Uterus (tissue), 4 donors: ENCODE measurements at places on chromosomes 1 and 21.

DNA sequence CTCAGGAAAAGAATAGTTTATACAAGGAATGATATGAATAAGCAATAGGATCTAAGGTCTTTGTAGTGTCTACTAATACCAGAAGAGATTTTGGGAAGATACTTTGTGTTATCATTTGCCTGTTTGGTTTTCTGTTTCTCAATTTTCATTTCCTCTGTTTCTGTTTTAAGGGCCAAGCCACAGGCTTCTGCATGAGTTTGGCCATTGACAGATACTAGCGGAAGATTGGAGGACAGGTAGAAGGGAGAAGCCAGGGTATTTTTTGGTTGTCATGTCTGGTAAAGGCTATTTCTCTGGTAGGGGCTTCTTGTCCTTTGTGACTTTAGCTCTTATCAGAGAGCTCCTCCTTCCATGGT lies 51.4 kb downstream of the HS2ST1 start:
- H3K36me3 ChIP-seq = no peaks in the 10 kb centered on the region
- no peak for DNase-seq
- no peak overlapping the region for H3K4me3 ChIP-seq
- H3K27me3 ChIP-seq = no peaks in the 10 kb centered on the region

DNA sequence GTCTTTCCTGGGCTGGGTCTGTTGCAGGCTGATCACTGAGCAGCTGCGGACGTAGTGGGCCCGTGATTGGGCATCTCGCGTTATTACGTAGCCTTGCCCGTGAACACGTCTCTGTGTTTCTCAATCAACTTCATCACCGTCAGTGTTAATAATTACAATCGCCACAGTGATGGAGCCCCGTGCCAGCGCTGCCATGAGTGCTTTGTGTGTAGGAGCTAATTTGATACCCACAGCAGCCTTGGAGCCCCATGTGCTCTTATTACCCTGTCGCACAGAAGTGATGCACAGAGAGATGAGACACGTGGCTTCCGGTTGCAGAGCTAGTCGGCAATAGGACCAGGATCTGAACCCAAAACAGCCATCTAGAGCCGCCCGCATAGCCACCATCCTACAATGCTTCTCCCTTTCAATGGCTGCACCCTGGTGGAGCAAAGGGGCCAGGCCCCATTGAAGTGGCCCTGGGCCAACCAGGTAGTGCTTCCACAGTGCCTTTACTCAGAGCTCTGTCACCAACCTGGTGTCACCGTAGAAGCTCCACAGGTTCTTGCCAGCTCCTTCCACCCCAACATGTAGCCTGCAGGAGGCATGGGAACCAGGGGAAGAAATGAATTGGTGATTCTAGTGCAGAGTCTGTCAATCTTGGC lies 398.5 kb upstream of the VAMP3 start:
- no peaks in the 10 kb centered on the region for H3K27me3 ChIP-seq
- no peak overlapping the region for H3K27ac ChIP-seq
- H3K36me3 ChIP-seq = no peaks in the 10 kb centered on the region
- no peak overlapping the region for H3K4me3 ChIP-seq
- no peak for DNase-seq

DNA sequence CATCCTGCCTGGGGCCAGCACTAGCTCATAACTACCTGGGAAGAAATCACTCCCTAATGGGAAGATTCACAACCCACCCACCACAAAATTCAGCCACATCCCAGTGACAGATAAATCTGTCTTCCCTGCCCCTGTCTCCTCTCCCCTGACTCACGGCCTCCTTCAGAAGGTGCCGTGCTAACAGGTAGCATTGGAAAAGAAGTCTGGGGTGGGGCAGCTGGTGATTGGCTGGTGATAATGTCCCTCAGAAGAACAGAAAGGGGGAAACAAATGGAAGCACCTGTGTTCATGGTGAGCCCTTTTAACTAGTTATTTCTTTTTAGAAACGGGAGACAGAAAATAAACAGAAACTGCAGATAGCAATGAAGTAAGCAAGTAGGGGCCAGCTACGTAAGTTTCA lies 29.1 kb downstream of the ITPKB start:
- no peak overlapping the region for H3K4me3 ChIP-seq
- no peak for DNase-seq
- H3K27me3 ChIP-seq = no peaks in the 10 kb centered on the region
- H3K27ac ChIP-seq = peak overlapping the region; percentile 98

DNA sequence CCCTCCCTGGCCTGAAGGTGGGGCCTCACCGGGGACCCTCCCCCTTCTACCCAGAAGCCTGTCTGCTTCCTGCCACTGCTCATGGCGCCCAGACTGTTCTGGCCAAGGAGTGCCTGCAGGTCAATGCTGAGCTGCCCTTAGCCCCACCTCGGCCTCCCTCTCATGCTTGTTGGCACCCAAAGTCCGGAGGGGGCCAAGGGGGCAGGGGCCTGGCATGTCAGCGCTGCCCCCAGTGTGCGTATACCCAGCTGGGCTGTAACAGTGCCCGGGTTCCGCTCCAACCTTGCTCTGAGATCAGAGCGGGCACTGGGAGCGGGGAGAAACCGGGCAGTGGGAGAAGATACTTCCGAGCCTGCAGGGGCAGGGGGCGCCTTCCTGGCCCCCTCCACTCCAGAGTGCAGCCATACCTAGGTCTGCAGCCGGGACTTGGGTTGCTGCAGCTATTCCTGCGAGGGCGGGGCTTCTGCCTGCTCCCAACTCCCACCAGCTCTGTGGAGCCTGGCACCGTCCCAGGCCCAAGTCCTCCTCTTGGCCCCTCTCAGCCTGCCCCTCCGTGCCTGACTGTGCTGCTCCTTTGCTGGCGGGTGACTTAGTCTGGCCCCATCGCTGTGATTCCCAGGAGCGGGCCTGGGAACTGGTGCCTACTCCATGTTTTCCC lies 21.4 kb upstream of the TGFB2 start:
- no peak overlapping the region for H3K27ac ChIP-seq
- H3K36me3 ChIP-seq = no peaks in the 10 kb centered on the region
- H3K4me1 ChIP-seq = no peaks in the 10 kb centered on the region

- no peak for DNase-seq
- peak overlapping the region; percentile 75 for H3K27ac ChIP-seq
Measured at GRCh38 chr1:19468397-19468956, 16.9 kb downstream of the CAPZB start.

DNA sequence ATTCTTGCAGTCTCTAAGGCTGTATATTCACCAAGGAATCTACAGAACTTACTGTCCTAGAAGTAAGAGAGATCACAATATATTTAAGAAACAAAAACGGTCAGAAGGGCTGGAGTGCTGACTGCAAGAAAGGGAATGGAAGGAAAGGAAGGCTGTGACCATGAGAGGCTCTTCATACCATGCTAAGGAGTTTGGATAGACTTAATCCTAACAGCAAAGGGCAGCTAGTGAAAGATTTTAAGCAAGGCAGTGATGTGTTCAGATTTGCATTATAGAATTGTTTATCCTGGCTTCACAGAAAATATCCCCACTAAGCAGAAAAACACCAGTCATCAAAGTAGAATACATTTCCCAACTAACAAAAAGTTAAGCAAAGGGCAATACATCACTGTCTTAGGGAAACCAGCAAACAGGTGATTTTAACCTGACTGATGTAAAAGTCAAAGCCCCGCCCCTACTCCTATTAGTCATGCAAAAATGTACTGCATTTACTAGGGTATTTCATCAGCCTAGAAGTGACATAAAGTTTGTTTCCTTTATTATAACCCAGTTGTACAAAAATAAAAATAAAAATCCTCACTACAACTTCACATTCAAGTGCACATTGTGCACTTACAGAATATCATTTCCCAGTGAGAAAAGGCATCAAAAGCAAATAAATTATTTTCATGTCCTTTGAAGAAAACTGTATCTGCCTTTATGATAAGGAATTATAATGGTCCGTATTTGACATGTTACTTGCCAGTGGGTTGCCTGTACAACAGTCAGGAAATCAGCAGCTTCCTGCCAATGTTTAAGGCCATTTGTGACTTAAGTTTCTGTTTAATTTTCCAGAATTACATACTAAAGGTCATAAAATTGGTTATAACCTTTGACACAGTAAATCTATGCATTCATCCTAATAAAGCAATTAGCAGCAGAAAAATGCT lies 17.2 kb downstream of the JAK1 start:
- H3K36me3 ChIP-seq = no peaks in the 10 kb centered on the region
- no peak overlapping the region for H3K4me3 ChIP-seq
- H3K27me3 ChIP-seq = no peaks in the 10 kb centered on the region

DNA sequence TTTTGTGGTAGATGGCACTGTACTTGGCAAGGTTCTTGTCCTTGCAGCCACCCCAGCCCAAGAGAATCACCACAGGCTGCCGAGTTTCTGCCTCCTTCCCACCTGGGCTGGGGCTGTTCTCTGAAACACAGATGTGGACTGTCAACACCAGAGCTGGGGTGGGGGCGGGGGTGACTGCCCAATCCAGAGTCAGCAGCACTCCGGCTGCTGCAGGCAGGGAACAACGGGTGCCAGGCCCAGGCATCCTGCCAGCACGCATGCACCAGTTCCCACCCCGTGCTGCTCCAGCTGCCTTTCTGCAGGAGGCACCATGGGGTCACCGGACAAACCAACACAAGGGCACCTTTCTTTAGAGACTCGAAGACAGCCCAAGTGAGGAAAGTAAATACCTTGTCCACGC lies 14.1 kb downstream of the TMEM53 start:
- no peaks in the 10 kb centered on the region for H3K4me1 ChIP-seq
- H3K4me3 ChIP-seq = no peak overlapping the region
- no peaks in the 10 kb centered on the region for H3K27me3 ChIP-seq

- H3K4me1 ChIP-seq = no peaks in the 10 kb centered on the region
- H3K4me3 ChIP-seq = peak overlapping the region; percentile 68
- no peak for DNase-seq
- peak overlapping the region; percentile 100 for H3K27ac ChIP-seq
Measured at GRCh38 chr1:244971552-244972216, 107.3 kb upstream of the HNRNPU start.

- no peaks in the 10 kb centered on the region for H3K27me3 ChIP-seq
- DNase-seq = no peak
- no peaks in the 10 kb centered on the region for H3K4me1 ChIP-seq
- no peaks in the 10 kb centered on the region for H3K36me3 ChIP-seq
- no peak overlapping the region for H3K4me3 ChIP-seq
- no peak overlapping the region for H3K27ac ChIP-seq
Measured at GRCh38 chr1:107274227-107274626, 133.4 kb downstream of the NTNG1 start.

- H3K27ac ChIP-seq = no peak overlapping the region
- no peaks in the 10 kb centered on the region for H3K36me3 ChIP-seq
- DNase-seq = no peak
Measured at GRCh38 chr1:151918819-151919610, 9.7 kb upstream of the THEM4 start.

DNA sequence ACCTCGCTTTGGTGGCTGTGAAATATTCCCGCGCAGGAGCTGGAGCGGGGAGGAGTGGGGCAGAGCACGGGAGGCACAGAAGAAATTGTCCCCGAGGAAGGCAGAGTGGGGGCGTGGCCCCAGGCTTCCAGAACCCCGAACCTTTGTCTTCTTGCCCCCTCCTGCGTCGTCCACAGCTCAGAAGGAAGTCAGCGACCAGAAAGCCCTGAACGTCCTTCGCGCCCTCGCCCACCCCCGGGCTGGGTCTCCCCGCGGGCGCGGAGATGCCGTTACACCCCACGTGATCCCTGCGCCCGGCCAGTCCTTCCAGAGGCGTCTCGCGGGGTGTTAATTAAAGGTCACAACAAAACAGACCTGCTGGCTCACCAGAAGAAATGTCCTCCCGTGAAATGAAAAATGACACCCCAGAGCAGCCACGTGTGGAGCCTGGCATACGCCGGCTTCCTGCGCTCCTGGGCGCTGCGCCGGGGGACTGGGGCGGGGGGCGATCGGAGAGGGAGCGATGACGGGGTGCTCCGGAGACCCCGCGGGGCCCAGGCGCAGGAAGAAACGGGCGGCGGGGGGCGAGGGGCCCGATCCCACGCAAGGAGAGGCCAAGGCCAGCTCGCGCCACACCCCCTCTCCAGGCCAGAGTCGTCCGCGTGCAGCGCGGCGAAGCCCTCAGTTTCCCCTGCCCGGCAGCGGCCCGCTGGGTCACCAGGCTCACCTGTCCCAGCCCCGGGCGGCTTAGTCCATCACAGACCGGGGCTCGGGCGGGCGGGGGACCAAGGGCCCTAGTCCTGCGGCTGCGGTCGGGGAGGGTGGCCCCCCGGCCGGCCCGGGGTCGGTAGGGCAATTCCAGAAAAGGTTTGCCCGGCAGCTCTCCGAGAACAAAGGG lies 995 bp upstream of the KIF26B start:
- H3K27me3 ChIP-seq = no peaks in the 10 kb centered on the region
- no peaks in the 10 kb centered on the region for H3K36me3 ChIP-seq
- no peaks in the 10 kb centered on the region for H3K4me1 ChIP-seq
- no peak for DNase-seq
- H3K4me3 ChIP-seq = peak overlapping the region; percentile 30

DNA sequence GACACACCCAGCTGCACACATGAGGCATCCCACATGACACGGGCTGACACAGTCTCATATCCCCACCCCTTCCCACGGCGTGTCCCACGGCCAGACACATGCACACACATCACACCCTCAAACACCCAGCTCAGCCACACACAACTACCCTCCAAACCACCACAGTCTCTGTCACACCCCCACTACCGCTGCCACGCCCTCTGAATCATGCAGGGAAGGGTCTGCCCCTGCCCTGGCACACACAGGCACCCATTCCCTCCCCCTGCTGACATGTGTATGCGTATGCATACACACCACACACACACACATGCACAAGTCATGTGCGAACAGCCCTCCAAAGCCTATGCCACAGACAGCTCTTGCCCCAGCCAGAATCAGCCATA lies 22.6 kb downstream of the PODN start:
- H3K4me1 ChIP-seq = no peaks in the 10 kb centered on the region
- no peak overlapping the region for H3K4me3 ChIP-seq
- DNase-seq = no peak
- no peak overlapping the region for H3K27ac ChIP-seq
- no peaks in the 10 kb centered on the region for H3K36me3 ChIP-seq
- no peaks in the 10 kb centered on the region for H3K27me3 ChIP-seq

DNA sequence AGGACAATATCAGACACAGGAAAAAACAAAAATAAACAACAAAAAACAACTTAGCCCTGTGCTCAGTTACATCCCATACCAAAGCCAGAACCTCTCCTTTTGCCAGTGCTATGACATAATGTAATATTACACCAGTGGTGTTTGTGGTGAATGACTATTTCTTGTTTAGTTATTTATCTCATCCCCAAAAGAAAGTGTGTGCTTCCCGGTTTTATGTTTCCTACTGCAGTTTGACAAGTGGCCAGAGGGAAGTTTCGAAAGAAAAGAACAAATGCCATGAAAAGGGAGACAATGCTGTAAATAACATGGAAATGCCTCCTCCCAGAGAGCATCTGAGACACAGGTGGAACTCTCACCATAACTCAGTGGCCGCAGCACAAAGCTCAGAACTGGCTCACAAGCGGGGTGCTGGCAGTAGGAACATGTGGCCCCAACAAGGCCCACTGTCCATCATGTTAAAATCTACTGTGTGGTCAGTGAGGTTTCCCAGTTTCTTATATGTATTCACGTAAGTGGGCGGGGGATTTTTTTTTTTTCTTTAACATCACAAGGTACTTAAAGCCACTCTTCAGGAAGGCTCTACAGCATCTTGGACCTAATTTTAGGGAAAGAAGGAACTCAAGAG lies 158.2 kb downstream of the BARHL2 start:
- H3K4me1 ChIP-seq = no peaks in the 10 kb centered on the region
- H3K27ac ChIP-seq = no peak overlapping the region
- H3K4me3 ChIP-seq = no peak overlapping the region
- no peak for DNase-seq
- no peaks in the 10 kb centered on the region for H3K36me3 ChIP-seq
- no peaks in the 10 kb centered on the region for H3K27me3 ChIP-seq
